Activated CD4-positive, CD25-positive, alpha-beta regulatory T cell (primary cell): ENCODE measurements at places on chromosomes 5 and 9.

DNA sequence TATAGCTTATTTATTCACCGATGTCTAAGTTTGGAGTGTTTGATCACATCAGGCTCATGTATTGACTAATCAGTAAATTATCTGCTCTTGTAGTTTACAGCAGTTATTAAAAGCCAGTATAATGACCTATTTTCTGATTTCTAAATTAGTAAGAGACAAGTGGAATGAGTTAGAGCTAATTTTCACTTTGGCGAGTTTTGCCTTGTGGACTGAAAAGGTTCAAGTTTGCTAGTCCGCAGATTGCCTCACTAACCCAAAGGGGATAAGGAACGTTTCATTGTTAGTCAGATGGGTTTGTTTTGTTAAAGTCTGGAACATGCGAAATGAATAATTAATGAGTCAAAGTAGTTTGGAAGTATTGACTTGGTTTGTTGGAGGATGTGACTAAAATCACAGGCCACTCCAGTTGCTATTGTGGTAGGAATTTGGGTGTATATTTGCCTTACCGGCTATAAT is 40.1 kb downstream of the SMARCA2 start:
- DNase-seq = no peak

GRCh38 chr5:131635684-131636572 is 899 bp upstream of the RAPGEF6 start:
- DNase-seq = no peak

GRCh38 chr5:179699616-179700237 is 960 bp downstream of the CANX start:
- no peak for DNase-seq

DNA sequence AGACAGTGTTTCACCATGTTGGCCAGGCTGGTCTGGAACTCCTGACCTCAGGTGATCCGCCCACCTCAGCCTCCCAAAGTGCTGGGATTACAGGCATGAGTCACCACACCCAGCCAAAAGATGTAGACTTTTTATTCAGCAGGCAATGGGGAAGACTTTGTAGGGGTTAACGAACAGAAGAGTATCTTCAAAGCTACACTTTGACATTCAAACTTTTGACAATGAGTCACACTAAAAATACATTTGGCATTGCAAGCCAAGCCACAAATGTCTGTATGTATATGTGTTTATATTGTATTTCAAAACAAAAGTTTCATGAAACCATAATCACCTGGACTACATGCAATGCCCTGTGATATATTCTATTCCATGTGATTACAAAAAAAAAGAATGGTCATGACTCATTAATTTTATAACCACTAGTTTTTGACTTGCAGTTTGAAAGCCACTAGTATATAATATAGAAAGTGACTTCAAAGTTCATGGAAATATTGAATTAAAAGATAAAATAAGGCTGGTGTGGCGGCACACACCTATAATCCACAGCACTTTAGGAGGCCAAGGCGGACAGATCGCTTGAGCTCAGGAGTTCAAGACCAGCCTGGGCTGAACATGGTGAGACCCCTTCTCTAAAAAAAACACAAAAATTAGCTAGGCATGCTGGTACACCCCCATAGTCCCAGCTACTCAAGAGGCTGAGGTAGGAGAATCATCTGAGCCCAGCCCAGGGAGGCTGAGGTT is 8.3 kb downstream of the DIMT1 start:
- no peak for DNase-seq

GRCh38 chr9:77987880-77988525 is 43.6 kb downstream of the GNAQ start:
- no peak for DNase-seq

DNA sequence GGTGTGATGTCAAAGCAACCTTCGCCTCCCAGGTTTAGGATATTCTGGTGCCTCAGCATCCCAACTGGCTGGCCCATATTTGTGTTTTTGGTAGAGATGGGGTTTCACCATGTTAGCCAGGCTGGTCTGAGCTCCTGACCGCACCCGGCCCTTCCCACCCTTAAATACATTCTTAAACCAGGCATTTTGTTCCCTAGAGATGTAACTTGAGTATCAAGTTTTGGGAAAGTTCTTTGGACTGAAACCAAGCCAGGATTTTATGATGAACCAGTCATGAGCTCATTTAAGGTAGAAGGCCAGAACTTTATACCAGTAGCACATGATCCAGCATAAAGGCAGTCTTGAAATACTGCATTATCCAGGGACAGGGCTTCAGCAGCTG is 3.5 kb downstream of the RPL7A start:
- no peak for DNase-seq

GRCh38 chr5:72286798-72287197 is 33.2 kb downstream of the MRPS27 start:
- DNase-seq = no peak

- peak; percentile 92 for DNase-seq
These were observed at the start of gene PAXX for GRCh38 chr9:136991993-136992818. Gene PAXX, plus strand, starts transcription at chr9:136992422. Its CDS starts 22 bp downstream, at chr9:136992444.

- no peak for DNase-seq
These were observed 437.0 kb downstream of the ZNF608 start for GRCh38 chr5:124309241-124309980.

- no peak for DNase-seq
These were observed 191.2 kb downstream of the PAX5 start for GRCh38 chr9:36842560-36843530.

DNA sequence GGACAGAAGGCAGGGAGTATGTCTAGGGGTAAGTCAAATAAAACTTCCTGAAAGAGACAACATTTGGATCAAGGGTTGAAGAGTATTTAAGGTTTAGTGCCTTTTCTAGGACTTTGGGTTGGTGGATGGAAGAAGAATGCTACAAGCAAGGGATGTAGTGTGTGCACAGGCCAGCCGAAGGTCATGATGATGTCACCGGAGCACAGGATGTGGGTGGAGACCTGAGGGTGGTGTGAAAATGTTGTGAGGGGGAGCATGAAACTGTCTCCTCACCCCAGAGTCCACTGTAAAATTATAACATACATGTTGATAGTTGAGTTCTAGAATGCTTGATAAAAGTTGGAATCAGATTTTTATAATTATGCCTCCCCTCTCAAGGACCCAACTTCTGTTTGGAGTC is 553.3 kb upstream of the SGCD start:
- no peak for DNase-seq

DNA sequence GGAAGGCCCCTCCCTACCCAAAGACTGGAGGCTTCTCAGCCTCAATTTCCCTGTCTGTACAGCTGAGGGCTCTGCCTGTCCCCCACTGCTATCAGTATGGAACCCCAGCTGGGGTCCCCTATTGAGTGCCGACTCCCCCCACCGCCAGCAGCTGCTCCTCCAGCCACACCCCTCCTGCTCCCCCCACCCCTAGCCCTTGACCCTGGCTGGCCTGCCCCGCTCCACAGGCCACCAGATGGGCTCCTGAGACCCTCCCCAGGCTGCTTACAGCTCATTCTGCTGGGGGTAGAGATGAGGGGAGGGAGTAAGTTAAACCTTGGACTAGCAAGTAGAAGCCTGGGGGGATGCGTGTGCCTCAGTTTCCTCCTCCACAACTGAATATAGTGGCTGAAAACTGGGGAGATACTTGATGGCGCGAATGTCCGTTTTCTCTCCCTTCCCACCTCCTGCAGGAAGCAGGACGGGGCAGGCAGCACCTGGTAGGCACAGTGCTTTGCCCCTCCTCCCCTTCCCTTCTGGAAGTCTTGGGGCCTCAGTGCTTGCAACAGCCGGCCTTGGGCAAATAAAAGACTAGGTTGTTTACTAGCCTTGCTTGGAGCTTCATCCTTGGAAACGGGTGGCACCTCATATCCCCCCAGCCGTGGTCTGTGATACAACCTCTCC is 19.1 kb downstream of the URM1 start:
- no peak for DNase-seq

- no peak for DNase-seq
These were observed 26.3 kb upstream of the FANCC start for GRCh38 chr9:95343725-95344287.

DNA sequence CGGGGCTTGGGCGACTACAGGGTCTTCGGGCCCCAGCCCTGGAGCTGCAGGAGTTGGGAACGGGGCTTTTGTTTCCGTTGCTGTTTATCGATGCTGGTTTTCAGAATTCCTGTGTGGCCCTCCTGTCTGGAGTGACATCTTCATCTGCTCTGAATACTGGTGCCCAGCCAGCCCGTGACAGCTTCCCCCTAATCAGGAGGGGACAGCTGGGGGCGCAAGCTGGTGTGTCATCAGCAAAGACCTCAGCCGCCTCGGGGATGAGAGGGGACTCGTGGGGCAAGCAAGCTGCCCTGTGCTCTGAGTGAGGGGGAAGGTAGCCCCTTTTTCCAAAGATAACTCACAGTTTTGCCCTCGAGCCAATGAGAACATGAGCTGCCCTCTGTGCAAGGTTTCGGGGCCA is 110.7 kb downstream of the RXRA start:
- no peak for DNase-seq

DNA sequence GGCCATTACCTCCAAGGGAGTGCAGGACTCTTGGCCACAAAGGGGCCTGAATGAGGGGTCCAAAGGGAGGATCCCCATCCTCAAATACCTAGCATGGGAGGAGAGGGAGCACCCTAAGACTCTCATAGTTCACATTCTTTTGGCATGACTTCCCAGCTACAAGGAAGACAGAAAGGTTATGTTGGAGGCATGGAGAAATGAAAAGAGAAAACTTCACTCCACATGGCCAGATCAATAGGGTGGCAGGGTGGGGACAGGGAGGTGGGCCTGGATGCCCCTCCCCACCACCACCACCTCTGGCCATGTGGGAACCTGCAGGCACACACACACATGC is 97.6 kb downstream of the PAX5 start:
- no peak for DNase-seq

DNA sequence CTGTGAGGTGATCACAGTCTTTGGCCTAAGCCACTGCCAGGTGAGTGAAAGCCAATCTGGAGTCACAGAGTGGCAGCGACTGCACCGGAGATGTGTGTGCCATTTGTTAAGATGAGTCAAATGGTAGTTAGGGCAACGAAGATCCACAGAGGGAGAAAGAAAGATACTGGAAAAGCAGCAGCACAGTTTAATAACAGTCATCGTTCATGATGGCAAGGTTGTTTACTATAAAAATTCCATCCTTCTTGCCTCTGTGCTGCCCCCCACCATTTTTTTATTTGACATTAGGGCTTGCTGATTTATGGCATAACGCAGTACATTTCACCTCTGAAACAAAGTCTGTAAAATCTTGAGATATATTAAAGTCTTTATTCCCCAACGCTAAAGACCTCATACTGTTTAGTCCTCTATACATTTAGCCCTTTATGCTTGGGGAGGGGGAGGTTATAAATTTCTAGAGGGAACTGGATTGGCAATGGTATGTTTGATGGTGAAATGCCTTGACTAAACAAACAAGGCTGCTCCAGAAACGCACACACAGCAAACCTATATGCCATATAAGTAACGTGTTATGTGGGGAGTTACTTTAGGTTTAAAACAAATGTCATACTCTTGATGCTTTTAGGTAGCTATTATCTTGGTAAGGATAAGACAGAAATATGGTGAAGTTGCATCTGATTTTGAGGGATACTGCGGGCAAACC is 55.8 kb upstream of the ABL1 start:
- DNase-seq = no peak

- DNase-seq = no peak
These were observed 232.6 kb downstream of the MAST4 start for GRCh38 chr5:66828548-66829357.

DNA sequence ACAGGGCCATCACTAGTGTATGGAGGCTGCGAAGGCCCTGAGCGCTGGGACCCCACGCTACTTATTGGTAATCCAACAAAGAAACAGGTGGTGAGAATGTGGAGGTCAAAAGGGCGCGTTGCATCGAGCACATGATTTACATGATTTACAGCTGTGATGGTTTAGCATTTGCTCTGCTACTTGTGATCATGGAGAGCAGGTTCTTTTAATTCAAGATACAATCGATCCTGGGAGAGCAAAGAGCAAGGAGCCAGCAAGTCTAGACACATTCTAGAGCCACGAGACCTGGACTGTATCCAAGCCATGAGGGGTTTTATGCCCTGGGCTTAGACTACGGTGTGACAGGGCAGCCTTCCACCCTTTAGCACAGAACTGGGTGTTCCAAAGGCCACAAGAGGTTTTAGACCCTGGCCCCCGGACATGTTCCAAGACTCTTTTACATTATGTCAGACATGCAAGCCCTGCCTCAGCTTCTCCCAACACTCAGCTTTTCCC is 47.0 kb upstream of the CLK4 start:
- no peak for DNase-seq

- no peak for DNase-seq
These were observed 126.1 kb downstream of the GPBP1 start for GRCh38 chr5:57299986-57300385.

- peak; percentile 60 for DNase-seq
These were observed at the start of gene SLC22A5 for GRCh38 chr5:132369474-132370180. Gene SLC22A5, plus strand, starts transcription at chr5:132369710. Its CDS starts 263 bp downstream, at chr5:132369973.

DNA sequence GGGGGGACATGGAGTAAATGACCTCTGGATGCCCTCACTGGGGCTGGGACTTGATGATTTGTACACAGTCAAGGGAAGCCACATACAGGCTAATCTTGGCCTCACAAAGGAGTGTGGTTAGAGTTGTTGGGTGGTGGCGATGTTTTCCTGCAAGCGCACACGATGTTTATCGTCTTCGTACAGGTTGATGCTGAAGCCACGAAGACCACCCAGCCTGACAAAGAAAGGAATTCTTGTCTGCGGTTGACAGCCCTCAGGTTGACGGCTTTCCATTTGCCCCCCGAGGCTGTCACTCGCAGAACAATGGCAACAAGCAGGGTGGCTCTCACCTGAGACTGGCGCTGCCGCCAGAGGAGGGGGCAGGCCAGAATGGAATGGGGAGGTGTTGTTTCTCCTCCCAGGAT is 14.1 kb upstream of the XPA start:
- no peak for DNase-seq

GRCh38 chr5:172607213-172607793 is 33.8 kb upstream of the NEURL1B start:
- no peak for DNase-seq

GRCh38 chr9:12224449-12224848 is 468.7 kb upstream of the TYRP1 start:
- no peak for DNase-seq

DNA sequence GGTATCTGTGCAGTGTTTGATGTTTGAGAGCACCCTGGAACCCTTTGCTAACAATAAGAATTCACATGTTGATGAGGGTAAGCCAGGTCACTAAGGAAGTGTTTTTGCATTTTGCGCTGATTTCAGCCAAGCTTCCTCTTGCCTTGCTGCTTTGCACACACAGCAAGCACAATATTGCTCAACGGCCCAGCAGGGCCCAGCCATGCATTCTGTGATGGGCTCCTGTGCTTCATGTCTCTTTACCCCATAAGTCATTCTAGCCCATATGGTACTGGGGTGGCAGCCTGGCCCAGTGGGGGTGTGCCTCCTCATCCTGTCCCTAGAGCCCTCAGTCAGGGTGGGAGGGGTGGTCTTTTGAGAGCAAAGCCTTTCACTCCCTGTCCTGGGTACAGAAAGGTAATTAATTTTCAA is 481.3 kb downstream of the GADD45G start:
- no peak for DNase-seq
